ENCODE measurements at places on chromosomes 4 and X.

DNA sequence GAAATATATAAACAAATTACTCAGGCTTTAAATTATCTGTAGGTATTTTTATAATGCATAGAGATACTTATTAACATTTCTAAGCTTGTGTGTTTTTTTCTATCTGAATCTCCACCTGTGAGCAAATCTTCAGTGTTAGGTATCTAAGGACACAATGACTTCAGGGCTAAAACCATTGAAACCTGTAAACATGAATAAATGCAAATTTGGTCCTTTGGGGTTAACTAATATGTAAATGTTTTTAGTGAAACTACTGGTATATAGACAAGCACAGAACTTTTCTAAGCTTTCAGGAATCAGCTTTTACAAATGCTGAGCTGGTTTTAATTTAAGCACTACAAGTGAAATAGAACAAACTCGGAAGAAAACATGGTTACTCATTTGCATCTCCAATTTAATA, 147.9 kb downstream of the FBXO8 start:
- DNase-seq: no peak

- no peak for DNase-seq
Observed at GRCh38 chr4:182394181-182394580, 151.0 kb downstream of the TENM3 start.

DNA sequence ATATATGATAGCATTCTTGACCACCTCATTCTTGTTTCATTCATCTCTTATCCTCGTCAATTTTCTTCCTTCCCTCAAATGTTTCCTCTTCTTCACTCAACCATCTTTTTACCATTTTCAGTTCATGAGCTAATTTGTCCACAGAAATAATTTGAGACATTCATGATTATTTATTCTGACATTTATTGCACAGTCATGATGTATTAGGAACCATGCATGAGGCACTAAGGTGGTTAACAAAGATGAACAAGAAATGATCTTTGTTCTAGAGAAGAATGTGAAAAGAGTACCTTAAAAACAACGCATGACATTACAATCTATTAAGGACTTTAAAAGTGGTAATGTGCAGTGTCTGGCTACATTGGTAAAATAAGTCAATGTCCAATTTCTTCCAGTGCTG, 27.9 kb downstream of the TEC start:
- DNase-seq: no peak

- DNase-seq: no peak
Observed at GRCh38 chr4:87144356-87144755, 76.1 kb downstream of the KLHL8 start.

GRCh38 chr4:38512840-38513239, 151.2 kb upstream of the KLF3 start:
- peak; percentile 26 for DNase-seq

GRCh38 chrX:134898440-134898839, 92.4 kb upstream of the SMIM10 start:
- no peak for DNase-seq

DNA sequence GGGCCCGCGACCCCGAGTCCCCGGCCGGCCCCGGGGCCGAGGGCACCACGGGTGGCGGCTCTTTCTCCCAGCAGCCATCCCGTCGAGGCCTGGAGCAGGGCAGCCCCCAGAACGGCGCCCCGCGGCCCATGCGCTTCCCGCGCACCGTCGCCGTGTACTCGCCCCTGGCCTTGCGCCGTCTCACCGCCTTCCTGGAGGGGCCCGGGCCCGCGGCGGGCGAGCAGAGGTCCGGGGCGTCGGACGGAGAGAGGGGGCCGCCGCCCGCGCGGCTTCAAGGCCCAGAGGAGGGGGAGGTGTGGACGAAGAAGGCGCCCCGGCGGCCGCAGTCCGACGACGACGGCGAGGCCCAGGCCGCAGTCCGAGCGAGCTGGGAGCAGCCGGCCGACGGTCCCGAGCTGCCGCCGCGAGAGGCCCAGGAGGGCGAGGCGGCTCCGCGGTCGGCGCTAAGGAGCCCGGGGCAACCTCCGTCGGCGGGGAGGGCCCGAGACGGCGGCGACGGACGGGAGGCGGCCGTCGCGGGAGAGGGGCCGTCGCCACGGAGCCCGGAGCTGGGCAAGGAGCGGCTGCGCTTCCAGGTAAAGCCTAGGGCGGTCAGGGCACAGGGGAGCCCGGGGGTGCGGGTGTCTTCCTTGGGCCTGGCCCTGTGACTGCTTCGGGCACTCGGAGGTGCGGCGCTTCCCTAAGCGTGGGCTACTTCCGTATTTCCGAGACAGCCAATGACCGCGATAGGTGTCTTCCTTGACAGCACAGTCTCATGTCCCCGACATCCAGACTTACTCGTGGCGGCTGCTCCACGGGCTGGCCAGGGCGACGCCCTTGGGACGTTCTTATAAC, 845 bp downstream of the ZAR1 start:
- DNase-seq: no peak

DNA sequence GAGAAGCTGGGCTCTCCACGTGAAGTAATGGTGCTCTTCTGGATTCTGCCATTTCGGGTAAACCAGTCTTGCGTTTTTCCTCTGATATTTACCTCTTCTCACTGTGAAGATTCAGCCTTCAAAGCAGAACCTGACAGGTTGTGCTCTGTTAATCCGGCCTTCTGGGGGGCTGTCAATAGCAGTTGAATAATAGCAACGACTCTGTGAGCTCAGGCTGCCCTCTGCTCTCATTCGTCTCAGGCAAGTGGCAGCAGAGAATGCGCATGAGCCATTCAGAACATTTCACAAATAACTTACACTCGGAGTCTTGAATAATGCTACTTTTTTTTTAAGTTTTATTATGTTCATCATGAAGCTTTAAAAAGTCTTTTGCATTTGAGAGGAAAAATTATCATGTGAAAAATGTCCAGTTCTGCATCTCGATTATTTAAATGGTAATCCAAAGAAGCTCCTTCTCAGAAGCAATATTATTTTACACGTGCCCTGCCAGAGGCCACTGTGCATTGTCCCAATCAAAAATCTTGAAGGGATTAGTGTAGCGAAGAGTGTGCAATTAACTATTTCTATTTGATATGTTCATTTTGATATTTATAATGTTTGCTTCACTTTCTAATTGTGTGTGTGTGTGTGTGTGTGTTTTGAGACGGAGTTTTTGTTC, 354.2 kb upstream of the FAT1 start:
- no peak for DNase-seq

DNA sequence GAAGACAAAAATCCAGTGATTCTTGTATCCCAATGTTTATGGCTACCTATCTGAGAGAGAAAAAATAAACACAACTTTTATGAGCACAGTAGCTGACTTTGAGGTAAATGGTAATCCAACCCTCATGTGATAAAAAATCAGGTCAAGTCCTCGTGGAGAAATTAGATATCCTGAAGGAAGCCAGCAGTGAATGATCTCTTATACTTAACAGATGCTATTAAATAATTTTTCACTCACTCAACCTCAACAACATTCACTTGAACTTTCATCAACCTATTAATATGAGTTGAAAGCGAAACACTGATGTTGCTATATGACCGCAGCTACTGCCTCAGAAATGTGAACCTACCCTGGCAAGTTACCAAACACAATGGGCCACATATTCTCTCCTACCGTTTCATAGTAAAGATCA, 105.4 kb downstream of the GPC3 start:
- DNase-seq: no peak

GRCh38 chrX:120224388-120224787, 26.2 kb upstream of the ZBTB33 start:
- DNase-seq: no peak

- no peak for DNase-seq
Observed at GRCh38 chr4:140115140-140115539, 38.8 kb downstream of the MAML3 start.

DNA sequence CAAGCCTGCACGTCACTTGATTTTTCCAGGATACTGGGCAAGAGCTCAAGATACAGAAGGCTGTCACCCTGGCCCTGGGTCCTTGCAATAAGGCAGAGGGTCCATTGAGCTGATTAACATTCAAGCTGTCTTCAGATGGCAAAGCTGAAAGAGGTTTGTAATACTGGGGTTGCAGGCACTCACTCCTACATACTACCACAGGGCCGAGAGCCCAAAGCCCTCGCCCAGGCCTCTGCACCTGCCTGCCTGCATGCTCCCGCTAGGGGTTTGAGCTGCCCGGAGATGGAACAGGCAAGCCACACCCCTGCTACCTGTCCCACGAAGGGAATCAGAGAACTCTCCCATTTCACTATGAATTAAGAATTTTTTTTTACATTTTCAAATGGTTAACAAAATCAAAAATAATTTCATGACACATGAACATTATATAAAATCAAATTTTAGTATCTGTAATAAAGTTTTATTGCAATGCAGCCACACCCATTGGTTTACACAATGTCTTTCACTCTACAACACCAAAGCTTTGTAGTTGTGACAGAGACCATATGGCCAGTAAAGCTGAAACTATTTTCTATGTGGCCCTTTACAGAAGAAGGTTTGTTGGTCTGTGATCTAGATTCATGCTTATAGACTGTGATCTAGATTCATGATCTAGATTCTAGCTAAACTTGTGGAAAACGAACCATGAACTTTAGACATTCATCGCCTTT, 530.4 kb upstream of the IGFBP7 start:
- no peak for DNase-seq

DNA sequence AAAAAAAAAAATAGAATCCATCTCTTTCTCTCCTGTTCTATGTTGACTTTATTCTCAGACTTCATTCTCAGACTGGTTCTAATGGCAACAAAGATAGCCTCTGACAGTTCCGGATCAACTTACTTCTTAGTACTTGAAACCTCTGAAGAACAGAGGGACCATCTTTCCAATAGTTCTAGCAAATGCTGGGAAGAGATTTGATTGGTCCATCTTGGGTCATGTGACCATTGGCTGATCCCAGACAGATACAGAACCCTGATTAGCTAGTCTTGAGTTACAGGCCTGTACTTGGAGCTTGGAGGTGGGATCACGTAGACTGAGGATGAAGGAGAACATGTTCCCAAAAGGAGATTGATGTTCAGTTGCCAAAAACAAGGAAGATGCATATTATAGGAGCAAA, 66.9 kb upstream of the STIM2 start:
- DNase-seq: no peak

DNA sequence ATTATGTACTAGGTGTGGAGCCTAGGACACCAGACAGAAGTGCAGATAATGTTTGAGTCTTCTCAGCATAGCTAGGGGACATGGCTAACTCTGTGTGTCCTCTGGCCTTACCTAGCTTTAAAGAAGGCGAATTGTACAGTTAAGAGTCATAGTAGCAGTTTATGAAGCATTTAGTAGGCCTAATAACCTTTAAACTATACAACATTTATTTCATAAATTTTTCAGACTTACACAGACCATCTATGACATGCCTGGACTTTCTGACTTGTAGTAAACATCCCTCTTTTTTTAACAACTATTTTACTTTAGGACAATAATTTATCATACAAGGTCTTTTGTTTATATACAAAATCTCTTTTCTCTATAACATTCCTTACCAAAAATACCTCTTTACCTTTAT, 37.4 kb downstream of the ETNPPL start:
- DNase-seq: no peak

DNA sequence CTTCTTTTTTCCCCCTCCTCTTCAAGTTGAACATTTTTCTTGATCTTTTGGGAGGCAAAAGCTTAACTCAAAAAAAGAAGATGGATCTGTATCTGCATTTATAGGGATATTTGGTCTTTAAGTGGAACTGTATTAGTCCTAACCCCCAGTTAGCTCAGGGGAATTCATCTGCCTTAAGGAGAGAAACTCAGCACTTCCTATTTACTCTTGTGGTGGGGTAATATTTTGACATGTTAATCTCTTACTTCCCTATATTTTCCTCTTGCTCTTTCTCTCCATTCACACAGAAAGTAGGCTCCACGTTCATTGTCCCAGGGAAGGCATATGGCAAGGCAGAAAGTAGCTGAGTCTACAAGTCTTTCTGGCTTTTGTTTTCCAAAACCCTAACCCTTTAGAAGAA, 5.3 kb downstream of the LRRC66 start:
- no peak for DNase-seq

DNA sequence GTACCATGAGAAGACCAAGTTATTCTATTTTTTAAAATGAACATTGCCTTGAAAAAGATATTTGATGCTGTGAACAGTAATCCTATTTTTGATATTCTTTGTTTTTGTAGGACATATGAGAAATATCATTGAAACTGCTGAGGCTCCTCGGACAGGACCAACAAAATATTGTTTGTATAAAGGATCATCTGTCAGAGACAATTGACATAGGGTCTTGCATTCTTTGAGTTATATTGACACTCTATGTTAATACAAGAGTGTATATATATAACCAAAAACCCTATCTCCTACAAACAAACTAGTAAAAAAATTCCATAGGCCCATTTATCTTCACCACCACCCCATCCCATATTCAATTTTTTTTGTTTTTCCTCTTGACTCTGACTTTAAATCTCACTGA, 222.7 kb downstream of the DACH2 start:
- no peak for DNase-seq

DNA sequence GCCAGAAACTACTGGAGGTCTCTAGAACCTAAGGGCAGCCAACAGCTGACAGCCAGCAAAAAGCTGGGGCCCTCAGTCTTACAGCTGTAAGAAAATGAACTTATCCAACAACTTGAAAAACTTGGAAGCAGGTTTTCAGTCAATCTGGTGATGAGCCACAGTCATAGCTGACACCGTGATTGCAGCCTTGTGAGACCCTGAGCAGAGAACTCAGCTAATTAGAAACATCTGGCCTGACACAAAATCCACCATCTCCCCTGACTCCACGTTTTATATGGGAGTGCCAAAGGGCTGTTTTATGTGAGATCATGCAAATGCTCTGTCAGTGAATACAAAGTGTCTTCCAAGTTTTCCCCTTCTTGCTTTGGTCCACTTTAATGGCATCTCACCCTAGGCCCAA, 198.8 kb upstream of the DCAF8L1 start:
- DNase-seq: no peak

DNA sequence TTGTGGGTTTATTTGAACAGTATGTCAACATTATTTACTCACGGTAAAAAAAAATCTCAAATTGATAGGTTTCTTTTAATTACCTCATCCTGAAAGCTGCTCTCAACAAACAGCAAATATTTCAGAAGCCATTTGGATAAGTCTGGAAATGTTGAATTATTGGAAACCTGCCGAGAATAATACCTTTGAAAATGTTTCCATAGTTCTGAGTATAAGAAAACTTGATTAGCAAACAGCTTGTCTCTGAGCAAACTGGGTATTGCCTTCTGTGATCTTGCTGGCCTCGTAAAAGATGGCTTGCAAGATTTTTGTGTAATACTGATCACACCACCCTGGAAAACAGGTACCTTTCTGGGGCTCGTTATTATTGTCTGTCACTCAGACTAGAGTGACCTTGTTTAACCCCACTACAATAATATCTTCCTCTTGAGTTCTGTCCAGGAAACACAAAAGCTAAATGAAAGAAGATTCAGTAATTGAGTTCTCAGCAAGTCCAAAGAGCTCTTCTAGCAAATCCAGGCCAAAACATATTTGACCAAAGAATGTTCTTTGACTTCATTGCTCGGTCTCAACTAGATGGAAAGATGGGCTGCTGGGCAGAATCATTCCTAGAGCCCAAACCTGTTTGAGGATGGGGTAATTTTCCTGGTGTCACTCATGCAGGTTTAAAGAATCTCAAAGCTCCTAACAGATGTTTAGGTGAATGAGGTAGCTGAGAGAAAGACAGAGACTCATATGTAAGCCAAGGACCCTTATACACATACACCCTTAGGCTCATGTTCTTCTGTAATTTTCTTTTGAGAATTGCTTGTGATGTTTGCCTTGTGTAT, 255.6 kb upstream of the JADE1 start:
- peak; percentile 4 for DNase-seq
